ENCODE measurements at places on chromosomes 6 and 20.

GRCh38 chr6:45736134-45736533 lies 279.5 kb downstream of the CLIC5 start:
- DNase-seq: no peak

- no peak for DNase-seq
Measured at GRCh38 chr20:49659056-49659455, 54.6 kb downstream of the B4GALT5 start.

DNA sequence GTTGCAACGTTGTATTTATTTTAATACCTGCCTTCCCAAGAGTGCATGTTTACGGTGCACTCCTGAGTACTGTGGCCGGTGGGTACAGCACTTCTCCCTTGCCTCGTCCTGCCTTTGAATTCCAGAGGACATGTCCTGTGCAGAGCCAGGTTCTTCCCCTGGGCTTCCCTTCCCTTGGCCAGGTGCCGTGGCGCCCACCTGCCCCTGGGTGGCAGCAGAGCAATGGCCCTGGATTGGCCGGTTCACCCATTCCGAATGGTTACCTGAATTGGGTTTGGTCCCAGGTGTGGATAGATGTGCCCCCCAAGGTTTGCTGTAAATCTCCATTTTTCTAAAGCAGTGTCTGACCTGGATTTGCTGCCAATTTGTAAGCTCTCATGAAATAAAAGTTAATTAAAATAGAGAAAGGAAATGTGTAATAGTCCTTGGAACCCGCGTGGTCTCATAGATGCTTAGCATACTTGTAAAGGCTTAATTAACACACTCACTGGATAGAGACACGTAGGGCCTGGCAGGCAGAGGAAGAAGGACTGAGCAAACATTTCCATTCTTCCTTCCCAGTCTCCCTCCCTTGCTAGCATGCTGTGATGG lies 40.6 kb downstream of the DTD1 start:
- no peak for DNase-seq

DNA sequence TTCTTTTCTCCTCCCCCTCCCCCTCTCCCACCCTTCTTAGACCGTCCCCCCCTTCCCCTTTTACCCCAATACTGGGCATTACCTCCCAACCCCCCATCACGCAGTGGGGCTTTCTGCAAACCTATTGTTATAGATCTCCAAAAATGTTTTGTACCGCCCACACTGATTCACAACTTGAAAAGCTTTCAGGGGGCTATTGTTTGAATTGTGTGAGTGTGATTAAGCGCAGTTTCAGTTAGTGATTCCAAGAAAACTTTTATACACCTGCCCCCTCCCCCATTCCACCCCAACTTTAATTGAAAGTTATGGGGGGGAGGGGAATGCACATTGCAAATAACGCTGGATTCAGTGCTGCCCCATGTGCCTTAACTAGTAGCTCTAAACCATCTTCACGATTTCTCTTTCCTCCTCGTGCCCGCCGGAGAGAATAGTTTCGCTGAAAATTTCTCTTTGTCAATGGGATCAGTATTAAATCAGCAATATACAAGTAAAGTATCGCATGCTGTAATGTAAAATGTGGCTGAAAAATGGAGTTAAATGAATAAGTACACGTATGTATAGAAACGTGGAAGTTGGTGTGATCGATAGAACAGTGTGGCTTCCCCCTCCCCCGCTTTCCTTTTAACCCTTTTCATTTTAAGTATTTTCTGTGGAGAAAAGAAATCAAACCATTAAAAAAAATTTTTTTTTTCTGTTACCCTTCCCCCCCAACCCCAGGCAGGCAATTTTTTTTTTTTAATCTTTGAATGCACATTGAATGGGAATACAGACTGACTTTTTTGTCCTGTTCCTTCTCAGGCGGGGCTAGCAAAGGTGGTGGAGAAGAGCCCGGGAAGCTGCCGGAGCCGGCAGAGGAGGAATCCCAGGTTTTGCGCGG lies 632 bp downstream of the LIN28B start:
- DNase-seq: no peak

DNA sequence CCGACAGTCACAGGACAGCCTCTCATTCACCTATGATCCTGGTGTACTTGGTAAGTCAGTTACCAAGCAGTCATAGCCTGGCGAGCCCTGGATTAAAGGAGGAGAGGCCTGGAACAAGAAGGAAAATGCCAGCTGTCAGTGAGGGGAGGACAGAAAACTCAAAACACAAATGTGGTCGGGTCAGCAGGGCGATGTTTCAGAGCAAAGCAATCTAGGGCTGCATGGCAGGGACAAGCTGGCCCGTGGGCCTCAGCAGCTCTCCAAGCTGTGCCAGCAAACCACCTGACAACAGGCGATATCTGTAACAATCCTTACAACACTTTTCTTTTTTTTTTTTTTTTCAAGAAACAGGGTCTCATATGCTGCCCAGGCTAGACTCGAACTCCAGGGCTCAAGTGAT lies 40.3 kb downstream of the MGME1 start:
- DNase-seq: no peak

DNA sequence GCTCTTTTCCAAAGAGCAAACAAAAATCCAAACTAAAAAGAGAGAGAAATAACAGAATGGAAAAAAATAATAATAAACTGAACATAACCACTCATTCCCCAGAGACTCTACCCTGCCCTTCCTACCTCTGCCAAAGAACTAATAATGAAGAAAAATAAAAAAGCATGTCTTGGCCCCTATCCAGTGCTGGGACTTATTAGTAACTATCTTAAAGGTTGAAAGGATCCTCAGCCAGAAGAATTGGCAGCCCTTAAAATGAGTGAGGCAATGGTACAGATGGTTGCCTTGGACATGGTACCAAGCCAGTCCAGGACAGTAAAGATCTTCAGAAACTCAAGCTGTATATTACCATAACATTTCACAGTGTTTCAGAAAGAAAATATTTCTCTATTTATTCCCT lies 279.3 kb downstream of the HACE1 start:
- DNase-seq: no peak

DNA sequence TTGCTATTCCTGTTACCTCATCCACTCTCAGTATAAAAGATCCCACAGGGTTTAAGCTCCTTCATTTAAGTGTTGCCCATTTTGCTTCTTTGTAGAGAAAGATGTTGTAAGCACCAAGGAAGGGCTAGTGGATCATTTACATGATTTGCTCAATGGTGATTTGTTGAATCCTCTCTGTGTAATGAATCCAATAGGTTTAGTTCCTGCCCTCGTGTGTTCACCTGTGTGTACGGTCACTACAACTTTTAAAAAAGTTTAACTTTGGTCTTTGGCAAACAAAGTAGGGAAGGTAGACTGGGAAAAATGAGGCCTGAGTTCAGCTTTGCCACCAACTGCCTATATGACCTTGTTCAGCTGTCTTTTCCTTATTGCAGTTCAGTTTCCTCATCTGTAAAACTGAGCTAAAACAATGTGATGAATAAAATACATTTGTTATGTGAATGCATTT lies 51.5 kb downstream of the DHX35 start:
- DNase-seq: no peak

GRCh38 chr6:46781478-46782378 lies 11.5 kb upstream of the MEP1A start:
- DNase-seq: peak; percentile 29

- no peak for DNase-seq
Measured at GRCh38 chr6:122050242-122050755, 349.2 kb upstream of the HSF2 start.

DNA sequence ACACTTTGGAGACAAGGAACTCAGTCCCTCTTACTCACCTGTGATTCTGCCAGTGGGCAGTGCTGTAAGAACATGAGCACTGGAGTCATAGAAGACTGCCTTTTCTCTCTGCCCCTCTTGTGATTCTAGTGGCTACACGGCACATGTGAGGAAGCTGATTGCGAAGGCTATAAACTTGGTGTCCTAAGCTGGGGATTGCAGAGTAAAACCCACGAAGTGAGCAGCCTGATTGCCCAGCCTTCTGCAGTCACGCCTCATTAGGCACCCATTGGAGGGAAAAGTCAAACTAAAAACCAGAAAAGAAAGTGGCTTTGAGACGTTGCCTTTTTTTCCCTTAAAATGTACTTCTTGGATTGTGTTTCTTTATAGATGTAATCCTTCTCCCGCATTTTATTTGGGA lies 748.4 kb upstream of the CHD6 start:
- peak; percentile 38 for DNase-seq

- no peak for DNase-seq
Measured at GRCh38 chr6:138443979-138444378, 40.0 kb downstream of the HEBP2 start.

GRCh38 chr6:83071707-83072106 lies 4.2 kb downstream of the DOP1A start:
- no peak for DNase-seq

GRCh38 chr6:33772082-33772830 lies 16.7 kb downstream of the LEMD2 start:
- no peak for DNase-seq

DNA sequence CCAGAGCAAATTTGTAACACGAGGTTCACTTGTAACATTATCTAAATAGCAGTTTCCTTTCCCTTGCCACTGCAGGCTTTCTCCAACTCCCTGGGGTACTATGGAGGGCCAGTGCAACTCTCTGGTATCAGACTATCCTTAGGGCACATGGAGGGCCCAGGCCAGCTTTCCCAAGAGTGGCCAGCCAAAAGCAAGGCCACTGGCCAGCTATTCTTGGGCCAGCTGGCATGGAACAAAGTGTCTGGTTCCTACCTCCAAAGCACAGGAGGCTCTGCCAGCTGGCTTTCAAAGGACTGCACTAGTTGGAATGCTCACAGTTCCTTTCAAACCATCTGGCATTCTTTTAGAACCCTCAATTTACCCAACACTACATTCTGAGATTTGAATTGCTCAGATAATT lies 8.7 kb downstream of the RNF24 start:
- DNase-seq: no peak

DNA sequence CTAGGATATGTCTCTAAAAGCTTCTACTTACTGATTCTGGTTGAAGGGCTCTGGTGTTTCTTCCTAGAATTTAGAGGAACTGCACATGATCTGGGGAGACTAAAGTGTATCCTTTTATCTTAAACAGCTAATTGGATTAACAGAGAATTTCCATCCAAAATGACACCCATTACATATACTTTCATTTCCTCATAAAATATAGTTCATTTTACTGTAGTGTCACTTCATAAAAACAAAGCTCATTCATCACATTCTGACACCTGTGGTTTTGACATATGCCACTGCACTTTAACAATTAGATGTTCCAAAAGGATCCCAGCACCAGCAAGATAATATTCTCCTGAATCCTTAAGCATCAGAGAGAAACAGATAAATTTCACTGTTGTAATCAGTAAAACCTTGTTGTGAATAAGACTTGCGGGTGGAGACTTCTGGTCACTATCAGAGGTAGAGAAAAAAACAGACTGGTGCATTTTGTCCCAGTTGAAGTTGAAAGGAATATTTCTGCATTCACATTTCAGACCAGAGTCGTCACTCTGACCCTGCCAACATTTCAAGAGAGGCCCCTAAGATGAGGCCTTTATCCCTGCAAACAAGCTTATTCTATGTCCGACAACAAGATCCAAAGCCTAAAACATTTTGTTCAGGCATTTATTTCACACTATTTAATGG lies 175.3 kb upstream of the BMP5 start:
- no peak for DNase-seq

DNA sequence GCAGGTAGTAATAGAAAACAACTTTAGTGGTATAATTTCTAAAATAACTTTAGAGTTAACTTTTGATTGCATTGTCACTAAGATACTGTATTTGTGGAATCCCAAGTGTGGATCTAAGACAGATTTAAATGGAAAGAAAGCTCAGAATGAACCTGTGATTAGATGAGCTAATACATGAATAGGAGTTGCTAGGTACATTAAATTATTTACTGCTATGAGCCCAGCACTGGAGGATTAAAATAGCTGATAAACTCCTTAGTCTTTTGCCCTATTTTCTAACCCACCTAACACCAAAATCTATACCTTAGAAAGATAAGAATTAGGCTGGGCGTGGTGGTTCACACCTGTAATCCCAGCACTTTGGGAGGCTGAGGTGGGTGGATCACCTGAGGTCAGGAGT lies 10.8 kb downstream of the SNRPC start:
- no peak for DNase-seq

DNA sequence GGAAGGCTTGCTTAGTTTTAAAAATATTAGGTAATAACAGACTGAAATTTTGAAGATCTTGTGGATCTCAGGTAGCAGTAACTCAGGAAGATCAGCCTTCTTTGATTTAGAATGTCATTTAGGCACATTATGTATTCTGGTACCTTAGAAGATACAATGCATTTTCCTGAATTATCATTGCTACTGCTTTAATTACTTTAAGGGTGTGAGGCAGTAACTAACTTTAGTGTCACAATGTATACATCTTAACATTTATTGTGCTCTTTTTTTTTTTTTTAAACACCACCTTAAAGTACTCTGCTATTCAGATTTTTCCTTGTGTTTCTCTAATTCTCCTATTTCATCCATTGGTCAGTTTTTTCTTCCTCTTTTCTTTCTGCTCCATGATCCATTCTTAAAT lies 13.3 kb downstream of the MAPK14 start:
- DNase-seq: no peak

GRCh38 chr6:69391106-69391505 lies 405.7 kb downstream of the LMBRD1 start:
- DNase-seq: no peak

DNA sequence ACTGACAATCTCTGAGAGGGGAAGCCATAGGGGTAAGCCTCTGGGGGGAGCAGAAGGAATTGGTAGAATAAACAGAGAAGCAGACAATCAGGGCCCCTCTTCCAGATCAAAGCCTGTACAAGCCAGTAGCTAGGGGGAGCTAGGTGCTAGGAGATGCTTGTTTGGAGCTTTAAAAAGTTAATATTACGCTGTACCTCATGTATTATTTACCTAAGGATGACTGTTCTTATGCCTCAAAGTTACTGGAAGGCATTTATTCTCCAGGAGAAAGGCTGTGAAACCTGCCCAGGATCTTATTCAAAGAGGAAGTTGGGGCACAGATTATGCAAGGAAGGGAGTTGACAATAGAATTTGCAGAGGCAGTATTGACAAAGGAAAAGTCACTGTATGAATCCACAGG lies 111.8 kb upstream of the SLC35F1 start:
- no peak for DNase-seq

- no peak for DNase-seq
Measured at GRCh38 chr6:144646093-144647056, 361.2 kb downstream of the UTRN start.

DNA sequence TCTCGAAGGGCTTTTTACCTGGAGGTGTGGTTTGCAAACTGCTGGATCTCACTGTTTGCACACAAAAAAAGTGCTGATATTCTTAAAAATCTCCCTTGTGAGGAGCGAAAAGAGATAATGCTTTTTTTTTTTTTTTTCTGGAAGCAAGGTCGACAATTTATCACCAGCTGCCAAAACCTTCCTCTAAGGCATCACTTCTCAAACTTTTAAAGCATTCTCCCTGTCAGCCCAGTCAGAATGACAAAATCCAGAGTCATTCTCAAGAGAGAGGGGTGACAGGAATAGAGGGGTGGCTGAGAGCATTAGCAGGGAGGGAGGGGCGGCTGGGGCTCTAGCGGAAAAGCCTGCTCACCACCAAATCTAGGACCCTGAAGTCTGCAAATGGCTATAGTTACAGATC lies 137.2 kb upstream of the ARMC2 start:
- no peak for DNase-seq

DNA sequence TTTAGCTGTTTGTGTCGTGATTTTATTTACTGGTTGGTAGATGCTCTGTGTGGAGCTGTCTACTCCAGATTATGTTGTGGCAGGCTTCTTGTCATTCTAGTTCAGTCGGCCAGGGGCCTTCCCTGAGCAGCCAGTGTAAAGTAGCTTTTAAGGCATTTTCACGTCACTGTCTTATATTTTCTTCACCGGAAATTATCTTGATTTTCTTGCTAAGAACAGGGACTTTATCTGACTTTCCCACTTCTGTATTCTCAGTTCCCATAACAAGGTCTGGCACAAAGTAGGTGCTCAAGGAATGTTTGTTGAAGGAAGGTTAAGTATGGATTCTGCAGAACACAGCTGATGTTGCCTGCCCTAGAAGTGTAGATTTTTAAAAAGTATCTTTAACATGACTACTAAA lies 868 bp downstream of the LTV1 start:
- no peak for DNase-seq
